Left forelimb (tissue), 1 donor: ENCODE measurements at places on chromosomes 11 and 22.

DNA sequence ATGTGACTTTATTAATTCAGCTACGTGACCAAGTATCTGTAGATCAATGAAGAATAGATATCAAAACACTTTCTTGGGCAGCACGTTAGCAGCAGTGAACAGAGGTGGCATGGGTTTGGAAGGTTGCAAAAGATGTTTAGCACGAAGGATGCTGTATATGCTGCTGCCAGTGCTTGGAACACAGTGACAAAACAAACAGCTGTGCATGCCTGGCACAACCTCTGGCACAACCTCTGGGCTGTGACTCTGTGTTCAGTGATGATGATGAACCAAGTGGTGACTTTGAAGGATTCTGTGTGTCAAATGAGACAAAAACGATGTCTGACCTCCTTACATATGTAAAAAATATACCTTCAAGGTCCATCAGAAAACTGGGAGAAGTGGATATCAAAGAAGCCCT is 104.7 kb downstream of the TBC1D22A start:
- DNase-seq: no peak

DNA sequence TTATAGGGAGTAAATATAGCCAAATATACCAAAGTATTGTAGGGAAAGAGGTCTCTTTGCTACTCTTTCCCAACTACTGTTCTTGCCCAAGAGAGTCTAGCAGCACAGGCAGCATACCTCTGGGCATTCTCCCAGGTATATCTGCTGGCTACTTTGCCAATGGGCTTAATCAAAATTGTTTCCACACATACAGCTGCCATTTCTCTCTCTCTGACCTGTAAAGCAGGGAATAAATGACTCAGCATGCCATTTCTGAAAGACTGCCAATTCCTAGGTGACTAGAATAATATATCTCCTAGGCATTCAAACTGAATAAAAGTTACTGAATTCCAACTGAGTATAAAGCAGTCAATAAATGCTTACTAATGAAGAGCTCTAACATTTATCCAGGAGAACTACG is 44.6 kb downstream of the RDX start:
- DNase-seq: no peak

DNA sequence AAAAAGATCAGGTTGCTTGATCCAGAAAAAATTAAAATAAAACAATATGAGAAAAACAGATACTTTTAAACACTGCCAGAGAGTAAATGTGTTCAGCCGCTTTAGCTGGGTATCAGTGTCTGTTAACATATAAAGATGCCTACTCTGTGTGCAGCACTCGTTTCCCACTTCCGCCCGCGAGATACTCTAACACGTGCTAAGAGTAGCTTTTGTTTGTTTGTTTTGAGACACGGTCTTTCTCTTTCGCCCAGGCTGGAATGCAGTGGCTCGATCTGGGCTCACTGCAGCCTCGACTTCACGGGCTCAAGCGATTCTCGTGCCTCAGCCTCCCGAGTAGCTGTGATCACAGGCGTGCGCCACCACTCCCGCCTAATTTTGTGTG is 531 bp upstream of the MEN1 start:
- DNase-seq: no peak

- no peak for DNase-seq
Observed at GRCh38 chr22:20533879-20534265, 26.5 kb downstream of the MED15 start.

DNA sequence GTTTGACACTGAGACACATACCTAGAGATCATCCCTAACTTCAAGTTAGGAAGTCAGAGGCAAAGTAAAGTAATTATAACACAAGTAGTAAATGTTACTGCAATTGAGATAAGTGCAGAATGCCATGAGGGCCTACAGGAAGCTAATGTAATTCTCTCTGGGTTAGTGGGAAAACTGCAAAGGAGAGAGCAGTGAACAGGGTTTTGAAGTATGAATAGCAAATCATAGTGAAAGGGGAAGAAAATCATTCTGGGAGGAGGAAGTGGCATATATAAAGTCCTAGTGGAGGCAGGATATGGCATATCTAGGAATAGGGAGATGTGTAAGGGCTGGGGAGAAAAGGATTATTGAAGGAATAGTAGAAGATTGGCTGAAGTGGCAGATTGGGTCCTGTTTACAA is 27.9 kb downstream of the RNF169 start:
- DNase-seq: no peak

DNA sequence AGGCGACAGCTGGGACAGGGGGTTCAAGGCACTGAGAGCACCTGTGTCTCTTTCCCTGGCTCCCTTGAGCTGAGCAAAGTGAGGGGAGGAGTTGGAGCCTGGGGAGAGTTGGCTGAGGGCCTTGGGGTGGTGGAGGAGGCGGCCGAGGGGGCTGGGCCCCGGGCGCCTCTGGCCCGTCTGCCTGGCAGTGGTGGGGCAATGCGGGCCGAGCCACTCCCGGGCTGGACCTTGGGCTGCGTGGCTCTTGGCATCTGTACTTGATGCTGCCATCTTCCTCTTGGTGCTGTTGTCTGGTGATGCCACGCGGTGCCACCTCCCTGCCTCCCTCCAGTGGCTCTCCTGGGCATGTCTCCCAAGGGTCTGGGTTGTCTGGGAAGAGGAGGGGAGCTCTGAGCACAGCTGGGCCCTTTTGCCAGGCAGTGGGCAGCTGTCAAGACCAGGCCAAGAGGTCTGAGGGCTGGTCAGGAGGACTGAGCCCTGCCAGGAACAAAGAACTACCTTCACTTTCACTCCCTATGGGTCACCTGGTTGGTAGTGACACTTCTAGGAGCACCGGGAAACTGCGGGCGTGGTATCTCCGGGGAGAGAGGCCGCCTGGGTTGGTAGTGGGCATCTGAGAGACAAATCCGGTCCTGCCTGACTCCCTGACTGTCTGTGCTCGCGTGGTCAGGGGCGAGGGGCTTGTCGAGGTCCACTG is 1.3 kb downstream of the GRIK4 start:
- DNase-seq: no peak

DNA sequence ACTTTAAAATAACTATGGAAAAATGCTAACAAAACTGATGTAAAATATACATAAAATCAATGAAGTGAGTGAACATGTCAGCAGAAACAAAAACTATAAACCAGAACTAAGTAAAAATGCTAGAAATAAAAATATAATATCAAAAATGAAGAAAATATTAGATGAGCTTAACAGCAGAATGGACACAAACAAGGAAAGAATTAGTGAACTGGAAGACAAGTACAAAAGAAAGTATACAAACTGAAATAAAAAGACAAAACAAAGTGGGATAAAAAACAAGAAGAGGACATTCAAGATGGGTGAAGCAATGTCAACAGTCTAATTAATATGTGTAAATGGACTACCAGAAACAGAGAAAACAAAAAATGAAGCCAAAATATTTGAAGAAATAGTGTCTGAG is 339.2 kb downstream of the NXPE2 start:
- no peak for DNase-seq

DNA sequence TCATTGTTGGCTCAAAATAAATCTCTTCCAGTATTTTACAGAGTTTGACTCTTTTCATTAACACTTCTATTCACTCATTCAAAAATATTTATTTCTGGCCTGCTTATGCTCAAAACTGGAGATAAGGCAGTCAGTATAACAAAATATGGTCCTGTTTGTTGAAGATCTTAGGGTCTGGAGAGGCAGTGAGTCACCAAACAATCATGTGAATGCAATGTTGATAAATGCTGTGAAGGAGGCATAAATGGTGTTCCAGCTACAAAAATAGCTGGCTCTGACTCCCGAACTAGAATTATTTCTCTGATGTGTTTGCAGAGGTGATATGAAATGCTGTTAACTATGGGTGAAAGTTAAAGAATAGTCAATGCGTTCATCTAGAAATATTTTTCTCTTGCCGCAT is 390.6 kb downstream of the AASDHPPT start:
- DNase-seq: no peak

- no peak for DNase-seq
Observed at GRCh38 chr11:65470433-65471049, 28.3 kb upstream of the MALAT1 start.

DNA sequence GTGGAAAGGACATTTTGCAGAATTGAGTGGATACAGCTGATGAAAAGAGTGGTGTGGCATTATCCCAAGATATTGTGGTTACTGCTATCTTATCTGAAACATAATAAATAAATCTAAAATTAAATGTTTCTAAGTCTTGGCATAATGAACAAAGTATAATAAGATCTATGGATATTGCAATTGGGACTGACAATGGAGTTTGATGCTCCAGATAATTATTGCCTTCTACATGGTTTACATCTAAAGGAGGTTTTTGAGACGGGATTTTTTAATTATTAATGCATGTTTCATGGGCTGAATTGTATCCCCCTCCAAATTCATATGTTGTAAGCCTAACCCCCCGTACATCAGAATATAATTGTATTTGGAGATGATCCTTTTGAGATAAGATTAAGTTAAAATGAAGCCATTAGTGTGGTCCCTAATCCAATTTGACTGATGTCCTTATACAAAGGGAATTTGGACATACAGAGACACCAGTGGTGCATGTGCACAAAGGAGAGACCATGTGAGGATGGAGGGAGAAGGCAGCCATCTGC is 198.5 kb downstream of the MSANTD4 start:
- no peak for DNase-seq

GRCh38 chr11:45152740-45153595 is 6.5 kb downstream of the PRDM11 start:
- no peak for DNase-seq

GRCh38 chr11:72939031-72939430 is 124.8 kb downstream of the ATG16L2 start:
- no peak for DNase-seq

DNA sequence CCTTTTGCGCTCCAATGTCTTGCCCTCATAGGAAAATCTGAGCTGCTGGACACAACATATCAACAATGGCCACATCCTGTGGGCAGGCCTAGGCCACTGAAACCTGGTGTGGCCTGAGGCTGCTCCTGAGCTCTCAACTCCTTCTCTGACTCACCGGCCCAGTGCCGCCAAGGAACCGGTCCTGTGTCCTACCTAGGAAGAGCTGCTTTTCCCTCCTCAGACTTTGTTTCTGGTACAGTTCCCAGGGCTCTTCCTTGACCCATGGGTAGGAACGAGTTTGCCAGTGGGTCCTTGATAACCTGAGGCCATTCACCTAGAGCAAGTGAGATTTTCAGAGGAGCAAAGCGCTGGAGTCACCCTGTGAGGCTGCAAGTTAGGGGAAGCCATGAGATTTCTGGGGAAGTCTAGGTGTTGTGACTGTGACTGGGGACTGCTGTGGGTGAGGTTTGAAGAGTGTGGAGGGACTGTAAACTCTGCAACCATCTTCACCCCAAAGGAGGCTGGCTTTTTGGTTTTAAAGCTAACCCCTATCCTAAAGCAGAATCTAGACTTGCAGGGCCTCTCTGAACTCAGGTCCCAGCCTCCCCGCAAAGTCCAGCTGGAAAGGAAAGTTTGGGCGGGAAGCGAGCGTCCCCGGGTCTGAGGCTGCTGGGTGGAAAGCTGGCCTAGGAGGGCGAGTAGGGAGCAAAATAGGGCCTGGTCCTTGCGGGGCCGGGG is 12.0 kb upstream of the PAX6 start:
- no peak for DNase-seq

- DNase-seq: no peak
Observed at GRCh38 chr11:70481625-70482528, 83.5 kb downstream of the CTTN start.

DNA sequence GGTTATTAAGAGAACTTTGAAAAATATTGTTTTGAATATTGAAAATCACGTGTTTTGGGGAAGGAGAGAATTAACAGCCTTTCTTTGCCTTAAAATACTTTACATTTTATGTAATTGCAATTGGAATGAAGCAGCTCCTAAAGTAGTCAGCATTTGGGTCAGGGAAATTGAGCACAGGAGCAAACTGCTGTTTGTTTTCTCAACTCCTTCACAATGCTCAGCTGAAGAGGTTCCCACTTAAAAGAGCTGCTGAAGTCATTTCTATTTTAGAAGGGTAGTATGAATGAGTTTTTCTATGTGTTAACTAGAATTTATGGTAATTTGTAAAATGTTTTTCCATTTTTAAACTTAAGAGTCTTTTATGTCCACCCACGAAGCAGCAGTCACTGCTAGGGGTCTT is 8.1 kb upstream of the UCP2 start:
- no peak for DNase-seq

- DNase-seq: no peak
Observed at GRCh38 chr22:22243033-22243680, 1.4 kb upstream of the VPREB1 start.

DNA sequence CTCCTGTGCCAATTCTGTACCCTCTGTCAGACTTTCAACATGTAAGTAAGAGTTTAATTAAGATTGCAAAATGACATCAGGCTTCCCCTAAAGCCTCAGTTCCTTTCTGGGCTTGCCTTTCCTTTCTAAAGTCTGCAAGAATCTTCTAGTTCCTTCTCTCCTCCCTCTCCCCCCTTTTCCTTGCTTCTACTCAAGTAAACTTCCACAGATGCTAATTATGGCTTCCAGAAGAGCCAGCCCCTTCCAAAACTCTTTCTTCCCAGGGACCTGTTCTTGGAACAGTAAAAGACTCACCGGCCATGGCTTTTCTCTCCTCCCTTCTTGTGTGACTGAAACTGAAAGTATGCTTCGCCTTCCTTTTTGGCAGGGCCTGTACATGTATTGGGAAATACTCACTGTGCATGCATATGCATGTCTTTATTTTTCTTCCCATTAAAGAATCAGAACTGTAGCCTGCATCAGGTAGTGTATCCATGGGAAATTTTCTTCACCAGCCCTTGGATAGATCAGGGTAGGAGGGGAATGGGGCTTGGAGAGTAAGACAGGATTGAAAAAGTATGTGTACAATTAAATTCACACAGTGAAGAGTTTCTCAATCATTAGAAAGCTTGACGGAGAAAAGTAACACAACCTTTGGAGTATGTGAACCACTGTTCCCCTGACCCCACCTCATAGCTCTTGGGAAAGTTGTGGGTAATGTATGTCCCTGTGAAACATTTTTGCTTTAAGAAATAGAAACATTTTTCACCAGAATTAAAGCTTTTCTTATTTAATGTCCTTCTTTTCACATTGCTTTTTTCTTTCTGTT is at the start of gene CASP1:
Gene CASP1 (minus strand): TSS at position 332 of the 808 bp plus-strand sequence. CDS start 31 bp downstream, at position 301.
- no peak for DNase-seq

DNA sequence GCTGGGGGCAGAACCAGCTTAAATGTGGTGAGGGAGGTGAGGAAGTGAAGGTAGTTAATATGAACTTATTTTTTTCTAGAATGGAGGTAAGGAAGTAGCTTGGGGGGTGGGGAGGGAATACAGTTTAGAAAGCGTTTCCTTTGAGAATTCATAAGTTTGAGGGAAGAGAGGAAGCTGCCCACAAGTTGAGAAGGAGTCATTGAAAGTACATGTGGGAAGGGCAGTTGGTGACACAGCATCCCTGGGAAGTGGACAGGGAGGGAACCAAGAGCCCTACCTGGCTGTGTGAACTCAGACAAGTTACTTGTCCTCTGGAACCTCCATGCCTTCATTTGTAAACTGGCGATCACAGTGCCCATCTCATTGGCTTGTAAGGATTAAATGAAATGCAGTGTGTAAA is 125.9 kb upstream of the SPON1 start:
- DNase-seq: no peak
